ENCODE measurements at places on chromosomes 2 and 18.

DNA sequence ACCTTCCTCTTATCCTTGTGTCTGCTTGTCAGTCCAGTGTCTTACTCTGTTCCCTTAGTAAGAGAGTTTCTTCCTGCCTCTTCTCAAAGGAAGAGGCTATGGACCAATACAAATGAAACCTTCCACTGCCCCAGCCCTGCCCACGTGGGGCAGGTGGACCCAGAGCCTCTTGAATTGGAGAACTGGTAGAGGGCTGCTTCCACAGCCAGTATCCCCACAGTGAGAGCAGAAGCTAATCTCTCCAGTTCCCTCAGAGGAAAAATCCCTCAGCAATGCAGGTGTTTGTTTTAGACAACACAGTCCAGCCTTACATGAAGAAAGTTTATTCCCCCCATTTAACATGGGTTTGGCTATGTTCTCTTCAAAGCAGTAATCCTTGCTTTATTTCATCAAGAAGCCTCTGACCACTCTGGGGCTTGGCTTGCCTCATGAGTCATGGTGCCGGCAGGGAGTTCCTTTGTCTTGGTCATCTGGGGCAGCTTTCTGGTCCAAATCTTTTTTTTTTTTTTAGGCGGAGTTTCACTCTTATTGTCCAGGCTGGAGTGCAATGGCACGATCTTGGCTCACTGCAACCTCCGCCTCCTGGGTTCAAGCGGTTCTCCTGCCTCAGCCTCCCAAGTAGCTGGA is 6.5 kb upstream of the CYBRD1 start:
- DNase-seq, result no peak

GRCh38 chr2:46480562-46480961 is 1.2 kb downstream of the TMEM247 start:
- no peak for DNase-seq

GRCh38 chr2:101803128-101803527 is 105.6 kb downstream of the MAP4K4 start:
- no peak for DNase-seq

- no peak for DNase-seq
Observed at GRCh38 chr2:117359266-117359914, 455.1 kb upstream of the DDX18 start.

DNA sequence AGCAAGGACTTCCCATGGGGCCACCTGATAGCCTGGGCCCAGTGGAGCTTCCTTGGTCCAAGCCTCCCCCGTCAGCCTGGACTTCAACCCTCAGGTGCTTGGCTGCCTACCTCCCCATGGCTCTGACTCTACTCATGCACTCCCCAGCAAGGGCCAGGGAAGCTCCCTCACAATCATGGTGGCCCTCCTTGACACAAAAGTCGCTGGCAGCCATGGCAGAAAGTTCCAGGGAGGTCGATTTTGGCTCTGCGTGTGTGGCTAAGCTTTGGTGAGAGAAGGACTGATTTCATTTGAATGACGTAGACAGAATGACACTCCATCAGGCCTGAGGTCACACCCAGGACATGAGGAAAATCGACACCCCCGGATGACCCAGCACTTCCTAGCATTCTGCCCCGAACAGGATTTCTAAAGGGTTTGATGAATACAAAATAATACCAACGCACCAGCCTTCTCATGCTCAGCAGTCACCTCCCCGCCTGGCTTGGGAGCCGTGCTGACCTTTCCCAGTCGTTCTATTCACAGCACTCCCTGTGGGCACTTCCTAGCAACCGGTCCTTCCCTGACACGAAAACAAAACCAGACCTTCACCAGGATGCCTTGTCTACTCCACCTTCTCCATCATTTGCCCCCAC is 52.7 kb downstream of the LBH start:
- DNase-seq, result no peak

- DNase-seq, result no peak
Observed at GRCh38 chr2:112472547-112473263, 9.3 kb upstream of the TTL start.

- DNase-seq, result no peak
Observed at GRCh38 chr2:127498386-127498785, 27.9 kb downstream of the IWS1 start.

DNA sequence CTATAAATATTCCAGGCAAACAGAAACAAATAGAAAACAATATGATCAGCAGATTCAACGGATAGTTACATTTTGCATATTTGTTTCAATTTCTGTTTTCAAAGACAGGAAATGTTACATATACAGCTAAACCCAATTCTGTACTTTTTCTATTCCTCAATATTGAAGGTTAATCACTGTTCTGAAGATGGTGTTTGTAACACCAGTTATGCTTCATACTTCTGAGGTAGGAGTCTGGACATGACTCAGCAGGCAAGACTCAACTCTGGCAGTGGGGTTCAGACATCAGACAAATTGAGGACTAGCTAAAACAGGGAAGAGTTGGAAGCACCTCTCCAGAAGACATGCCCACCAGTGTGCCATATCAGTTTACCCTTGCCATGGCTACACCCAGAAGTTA is 16.6 kb downstream of the SERPINB13 start:
- DNase-seq, result no peak

- DNase-seq, result no peak
Observed at GRCh38 chr2:120330946-120331822, 14.8 kb upstream of the INHBB start.

GRCh38 chr18:2111456-2111855 is 459.8 kb downstream of the METTL4 start:
- DNase-seq, result no peak

DNA sequence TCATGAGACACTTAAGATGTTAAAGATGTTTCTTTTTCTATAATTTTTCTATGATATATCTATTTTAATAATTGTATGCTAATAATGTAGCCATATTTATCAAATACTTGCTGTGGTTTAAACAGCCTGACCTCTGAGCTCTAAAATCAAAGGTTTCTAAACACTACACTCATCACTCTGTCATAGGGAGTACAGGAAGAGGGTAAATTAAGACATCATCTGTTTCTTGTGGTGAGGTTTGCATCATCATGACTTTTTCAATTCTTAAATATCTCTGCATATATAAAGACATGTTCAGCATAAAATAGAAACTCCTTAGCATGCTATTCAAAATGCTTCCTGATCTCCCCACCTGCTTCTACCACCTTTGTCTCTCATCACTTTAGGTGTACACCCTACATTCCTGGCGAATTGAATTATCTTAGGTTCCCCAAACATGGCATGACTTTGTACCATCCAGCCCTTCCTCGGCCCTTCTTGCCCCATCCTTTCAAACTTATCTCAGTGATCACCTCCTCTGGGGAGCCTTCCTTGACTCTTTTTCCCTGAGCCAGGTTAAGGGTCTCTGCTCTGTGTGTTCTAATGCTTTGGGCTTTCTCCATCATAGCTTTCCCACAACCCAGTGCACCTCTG is 105.3 kb upstream of the TTN start:
- DNase-seq, result no peak

DNA sequence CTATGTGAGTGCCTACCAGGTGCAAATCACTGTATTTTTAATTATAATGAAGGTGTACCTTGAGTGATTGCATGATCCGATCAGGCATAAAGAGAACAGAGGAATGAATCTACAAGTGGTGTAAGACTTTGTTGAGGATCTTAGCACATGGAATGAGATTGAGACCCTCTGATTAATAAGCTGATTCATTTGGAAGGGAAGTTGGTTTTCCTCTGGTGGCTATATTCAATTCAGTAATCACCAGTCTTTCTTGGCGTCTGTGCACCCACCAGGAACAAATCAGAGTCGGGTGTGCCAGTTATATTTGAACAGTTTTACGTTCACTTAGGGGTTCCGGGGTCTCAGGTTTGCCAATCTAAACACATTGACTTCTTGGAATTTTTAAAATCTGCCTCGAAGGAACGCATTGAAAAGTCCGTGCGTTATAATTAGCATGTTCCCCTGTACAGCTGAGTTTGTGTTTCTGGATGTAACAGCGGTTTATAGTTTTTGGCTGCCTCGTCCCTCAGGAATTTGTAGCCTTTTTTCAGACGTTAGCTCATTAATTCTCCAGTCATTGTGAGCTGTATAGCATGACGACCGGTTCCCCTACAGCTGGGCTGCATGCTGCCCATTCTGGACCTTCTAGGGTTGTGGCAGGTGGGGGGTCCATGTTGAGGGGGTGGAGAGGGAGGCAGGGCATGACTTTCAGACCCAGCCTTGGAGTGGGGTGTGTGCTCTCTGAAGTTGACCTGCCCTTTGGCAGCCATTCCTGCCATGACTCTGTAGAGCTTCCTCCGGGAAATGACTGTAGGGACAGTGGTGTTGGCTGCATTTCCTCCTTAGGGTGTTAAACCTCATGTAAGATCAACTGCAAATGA is 20.3 kb downstream of the MYO1B start:
- DNase-seq, result no peak

DNA sequence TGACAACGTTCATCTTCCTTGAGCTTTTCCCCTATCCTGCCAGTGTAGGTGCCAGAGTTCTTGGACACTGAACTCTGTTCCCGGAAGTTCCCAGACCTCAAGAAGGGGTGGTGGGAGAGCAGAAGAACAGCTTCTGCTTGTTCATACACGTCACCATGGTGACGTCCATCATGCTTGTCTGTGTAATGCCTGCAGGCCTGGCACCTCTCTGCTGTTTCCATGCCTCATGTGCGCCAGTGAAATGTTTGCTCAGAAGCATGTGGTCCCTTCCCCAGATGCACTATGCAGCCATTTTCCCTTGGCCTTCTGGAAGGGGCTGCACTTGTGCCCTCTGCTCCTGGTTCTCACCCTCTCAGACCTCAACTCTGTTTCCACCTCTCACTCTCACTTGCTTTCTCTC is 210.8 kb upstream of the NABP1 start:
- DNase-seq, result no peak

- no peak for DNase-seq
Observed at GRCh38 chr2:174035981-174036742, 71.0 kb upstream of the SP3 start.

DNA sequence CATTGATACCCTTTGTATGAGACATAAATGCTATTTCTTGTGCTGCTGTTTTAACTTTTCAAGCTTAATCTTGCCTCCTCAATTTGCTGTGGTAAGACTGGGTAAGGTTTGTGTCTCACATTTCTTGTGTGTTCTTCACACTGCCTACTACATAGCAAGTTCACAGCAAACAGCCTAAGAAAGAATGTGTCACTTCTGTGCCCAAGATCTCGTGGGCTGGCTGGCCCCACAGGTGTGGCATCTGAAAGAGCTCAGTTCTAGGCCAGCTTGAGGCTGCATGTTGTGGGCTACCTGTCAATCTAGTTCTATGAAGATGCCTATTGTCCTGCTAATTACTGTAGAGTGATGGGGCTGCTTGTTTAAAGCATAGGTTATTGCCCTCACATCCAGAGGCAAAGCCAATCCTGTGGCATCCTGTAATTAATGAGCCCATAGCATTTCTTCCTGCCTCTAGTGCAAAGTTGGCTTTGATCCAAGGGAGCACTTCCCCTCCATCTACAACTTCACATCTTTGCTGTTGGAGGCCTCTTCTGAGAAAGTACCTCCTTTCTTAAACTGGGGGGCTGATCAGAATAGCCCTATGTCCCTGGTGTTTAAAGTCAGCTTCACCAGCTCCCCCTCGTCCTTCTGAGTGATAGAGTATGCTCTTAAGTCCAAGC is 40.9 kb upstream of the ASPRV1 start:
- no peak for DNase-seq

- DNase-seq, result no peak
Observed at GRCh38 chr2:159961037-159961436, 101.4 kb downstream of the PLA2R1 start.

- DNase-seq, result no peak
Observed at GRCh38 chr2:119339562-119339923, 27.1 kb downstream of the C2orf76 start.

DNA sequence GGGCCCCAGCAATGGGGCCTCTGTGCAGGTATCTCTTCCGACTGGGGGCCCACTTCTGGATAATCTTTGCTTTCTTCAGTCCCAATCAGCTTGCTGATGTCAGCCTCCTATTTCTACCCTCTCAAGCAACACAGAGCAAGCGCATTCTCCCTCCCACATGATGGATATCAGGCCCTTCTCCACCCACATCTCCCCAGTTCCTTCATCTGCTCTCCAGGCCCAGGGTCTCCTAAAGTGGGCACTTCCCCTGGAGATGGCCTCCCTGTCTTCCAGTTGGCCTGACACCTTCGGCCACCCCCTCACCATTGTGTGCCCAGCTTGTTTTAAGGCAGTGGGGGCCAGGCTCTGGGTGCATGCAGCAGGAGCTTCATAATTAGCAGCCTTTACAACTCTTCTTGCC is 96.6 kb upstream of the MCFD2 start:
- no peak for DNase-seq

GRCh38 chr18:1914489-1914888 is 656.8 kb downstream of the METTL4 start:
- no peak for DNase-seq

GRCh38 chr2:24551016-24551415 is 60.0 kb downstream of the NCOA1 start:
- no peak for DNase-seq

DNA sequence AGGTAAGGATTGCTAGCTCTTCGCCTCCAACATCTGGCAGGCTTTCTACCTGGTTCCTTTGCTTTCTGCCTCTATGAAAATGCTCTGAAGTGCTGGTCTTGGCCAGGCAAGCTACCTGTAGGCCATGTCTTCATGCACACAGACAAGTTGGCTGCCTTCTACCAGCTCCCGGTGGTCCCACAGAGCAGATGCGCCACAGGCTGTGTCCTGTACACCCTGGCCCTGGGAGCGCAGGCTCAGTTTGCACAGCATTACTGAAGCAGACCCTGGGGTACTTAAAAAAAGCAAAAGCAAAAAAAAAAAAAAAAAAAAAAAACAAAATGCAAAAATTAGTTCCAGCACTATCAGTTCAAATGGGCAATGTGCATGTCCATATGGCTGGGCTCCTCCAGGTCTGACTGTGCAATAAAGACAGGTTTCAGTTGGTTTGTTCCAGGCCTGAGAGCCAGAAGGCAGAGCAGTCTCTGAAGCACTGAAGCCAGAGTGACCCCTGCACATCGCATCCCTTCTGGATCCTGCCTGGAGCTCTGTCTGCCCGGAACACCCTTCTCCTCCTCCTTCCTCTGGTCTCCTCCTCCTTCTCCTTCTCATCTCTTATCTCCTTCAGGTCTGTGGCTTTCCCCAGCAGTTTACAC is 288.0 kb upstream of the REV1 start:
- no peak for DNase-seq

DNA sequence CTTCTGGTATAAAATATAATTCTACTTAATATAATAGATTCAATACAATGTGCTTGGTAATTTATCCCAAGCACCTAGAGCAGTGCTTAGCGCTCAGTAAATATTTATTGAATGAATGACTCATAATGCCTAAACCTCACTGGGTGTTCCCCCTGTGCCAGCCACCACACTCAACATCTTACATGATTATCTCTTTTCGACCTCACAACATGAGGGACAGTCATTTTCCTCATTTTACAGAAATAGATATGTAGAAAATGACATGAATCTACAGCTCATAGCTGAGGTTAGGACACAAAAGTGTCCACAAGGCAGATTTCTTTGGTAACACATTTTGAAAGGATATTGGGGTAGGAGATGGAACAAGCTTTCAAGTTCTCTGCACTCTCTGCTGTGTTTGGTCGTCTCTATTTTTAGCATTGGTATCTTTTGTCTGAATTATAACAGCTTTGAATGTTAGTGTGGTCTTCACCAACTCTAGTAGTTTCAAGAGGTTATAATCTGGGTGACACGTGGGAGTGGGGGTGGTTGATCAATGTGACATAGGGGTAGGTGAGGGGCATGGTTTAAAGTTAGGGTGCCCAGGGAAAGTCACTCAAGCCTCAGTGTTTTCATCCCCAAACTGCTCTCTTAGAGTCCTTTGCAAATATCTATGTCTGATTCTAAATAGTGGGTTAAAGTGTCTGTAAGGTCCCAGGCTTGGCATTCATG is 9.8 kb downstream of the MYOM1 start:
- DNase-seq, result no peak

- DNase-seq, result no peak
Observed at GRCh38 chr18:32902568-32903330, 129.9 kb upstream of the KLHL14 start.

- DNase-seq, result no peak
Observed at GRCh38 chr18:47909484-47909883, 21.0 kb downstream of the SMAD2 start.

All from stimulated activated CD8-positive, alpha-beta memory T cell treated with anti-CD3 and anti-CD28 coated beads, Interleukin-7, amount 100 ng/mL, for 1 hour (primary cell).